ENCODE measurements at places on chromosomes 6 and 20. TPM values are rescaled to one million over a fixed set of nuclear protein-coding genes. Genes with fewer than 3 reads are reported as not detected.

Gene OR2H2
- not detected for total RNA-seq

Gene CDH26
- 0.86 TPM for total RNA-seq

Gene SNAI1
- 1.3 TPM for total RNA-seq

Gene GTPBP2
- total RNA-seq = 69.9 TPM

Gene RNF182
- total RNA-seq = 6.9 TPM

Gene FAM83C
- total RNA-seq = not detected

Gene TXLNB
- 0.32 TPM for total RNA-seq

Gene CGA
- total RNA-seq = not detected

Gene ALDH8A1
- not detected for total RNA-seq

Gene DUSP15
- total RNA-seq = not detected

Gene NNAT
- total RNA-seq = 1.3 TPM

Gene COX4I2
- not detected for total RNA-seq

Data from fibroblast of villous mesenchyme (primary cell).